Progenitor cell of endocrine pancreas (in vitro differentiated cells): ENCODE measurements at places on chromosomes 6 and 20.

DNA sequence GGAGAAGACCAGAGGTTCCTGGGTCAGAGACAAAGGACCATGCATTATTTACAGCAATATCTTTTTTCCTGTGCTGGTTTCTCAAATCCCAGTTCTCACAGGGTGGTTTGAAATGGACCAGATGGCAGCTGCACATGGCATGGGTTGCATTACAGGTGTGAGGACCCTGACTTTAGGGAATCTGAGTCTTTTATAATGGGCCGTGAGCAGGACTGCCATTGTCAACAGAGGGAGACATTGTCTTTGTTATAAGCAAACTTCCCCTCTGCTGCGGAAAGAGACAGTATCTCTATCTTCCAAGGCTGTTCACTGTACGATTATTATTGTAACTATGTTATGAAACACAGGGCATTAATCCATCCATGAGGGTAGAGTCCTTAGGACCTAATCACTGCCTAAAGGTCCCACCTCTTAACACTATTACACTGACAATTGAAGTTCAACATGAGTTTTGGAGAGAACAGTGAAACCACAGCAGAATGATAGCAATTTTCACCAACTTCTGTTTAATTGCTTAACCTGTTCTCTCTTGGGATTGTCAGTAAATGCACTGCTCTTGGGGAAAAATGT, 156.1 kb upstream of the AGPAT4 start:
- H3K4me1 ChIP-seq = peaks cover 10% of the 10 kb centered on the region
- DNase-seq = no peak
- no peak overlapping the region for H3K27ac ChIP-seq

GRCh38 chr6:124970763-124971162, 8.5 kb downstream of the RNF217 start:
- no peak for DNase-seq
- peaks cover 7% of the 10 kb centered on the region for H3K4me1 ChIP-seq
- peaks cover 20% of the 10 kb centered on the region for H3K36me3 ChIP-seq

- H3K4me3 ChIP-seq = no peak overlapping the region
- no peaks in the 10 kb centered on the region for H3K4me1 ChIP-seq
- no peak overlapping the region for H3K27ac ChIP-seq
- H3K36me3 ChIP-seq = no peaks in the 10 kb centered on the region
- H3K27me3 ChIP-seq = no peaks in the 10 kb centered on the region
Measured at GRCh38 chr6:82022614-82023129, 224.9 kb downstream of the IBTK start.

GRCh38 chr20:18304618-18305017, 16.3 kb downstream of the ZNF133 start:
- H3K27ac ChIP-seq = peak overlapping the region; percentile 31
- DNase-seq = no peak

- H3K4me1 ChIP-seq = no peaks in the 10 kb centered on the region
- H3K36me3 ChIP-seq = no peaks in the 10 kb centered on the region
- no peak for DNase-seq
- peaks cover 10% of the 10 kb centered on the region for H3K27me3 ChIP-seq
- no peak overlapping the region for H3K4me3 ChIP-seq
Measured at GRCh38 chr6:47034421-47034820, 7.7 kb downstream of the ADGRF1 start.
